Hepatic stellate cell (primary cell): ENCODE measurements at places on chromosomes 7 and 10.

DNA sequence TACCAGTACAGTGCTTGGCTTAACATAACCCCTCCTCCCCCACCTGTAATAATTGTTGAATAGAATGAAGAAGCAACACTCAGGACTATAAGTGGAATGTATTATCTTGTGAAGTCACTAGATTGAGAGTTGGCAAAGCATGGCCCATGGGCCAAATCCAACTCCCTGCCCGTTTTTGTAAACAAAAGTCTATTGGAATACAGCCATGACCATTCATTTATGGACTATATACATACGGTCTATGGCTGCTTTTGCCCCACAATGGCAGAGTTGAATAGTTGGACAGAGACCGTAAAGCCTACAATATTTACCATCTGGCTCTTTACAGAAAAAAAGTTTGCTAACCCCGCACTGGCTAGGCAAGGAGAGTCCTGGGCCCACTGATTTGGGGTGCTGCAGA, 48.1 kb upstream of the CYCS start:
- no peak for DNase-seq

DNA sequence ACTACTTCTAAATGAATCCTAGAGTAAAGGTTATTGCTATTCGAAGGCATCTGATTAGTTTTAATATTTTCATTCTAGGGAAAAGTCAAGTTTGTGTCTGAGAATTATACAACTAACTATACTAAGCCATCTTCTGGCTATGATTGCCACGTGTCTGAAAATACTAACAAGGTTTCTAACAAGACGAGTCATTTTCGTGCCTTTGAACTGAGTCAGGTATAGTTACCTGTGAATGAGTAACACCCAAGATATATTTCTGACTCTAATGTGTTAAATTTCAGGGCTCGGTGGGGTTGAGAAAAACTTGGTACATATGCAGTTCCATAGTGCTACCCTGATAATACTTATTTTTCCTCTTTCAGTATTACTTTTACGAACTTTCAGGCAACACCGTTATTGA, 35.5 kb downstream of the TASOR2 start:
- DNase-seq = no peak

DNA sequence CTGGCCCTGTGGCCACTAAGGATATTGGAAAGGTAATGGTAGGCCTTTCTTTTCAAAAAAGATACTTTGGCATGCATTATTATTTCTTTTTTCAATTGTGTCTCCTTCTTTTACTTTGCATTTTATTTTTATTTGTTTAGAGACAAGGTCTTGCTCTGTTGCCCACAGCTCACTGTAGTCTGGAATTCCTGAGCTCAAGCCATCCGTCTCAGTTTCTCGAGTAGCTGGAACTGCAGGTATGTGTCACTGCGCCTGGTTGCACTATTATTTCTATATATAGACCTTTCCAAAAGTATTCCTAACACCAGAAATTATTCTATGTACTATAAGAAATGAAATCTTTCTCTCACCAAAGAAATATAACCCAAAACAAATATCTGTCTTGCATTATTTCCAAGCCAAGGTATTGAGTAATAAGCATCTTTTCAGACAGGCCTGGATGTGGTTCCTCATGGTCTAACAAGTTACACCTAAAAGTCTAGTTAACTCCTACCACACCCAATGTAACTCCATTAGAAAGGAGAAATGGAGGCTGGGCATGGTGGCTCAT, 500.8 kb upstream of the ANKRD30A start:
- no peak for DNase-seq

- no peak for DNase-seq
Measured at GRCh38 chr7:133039614-133040013, 42.3 kb downstream of the CHCHD3 start.

DNA sequence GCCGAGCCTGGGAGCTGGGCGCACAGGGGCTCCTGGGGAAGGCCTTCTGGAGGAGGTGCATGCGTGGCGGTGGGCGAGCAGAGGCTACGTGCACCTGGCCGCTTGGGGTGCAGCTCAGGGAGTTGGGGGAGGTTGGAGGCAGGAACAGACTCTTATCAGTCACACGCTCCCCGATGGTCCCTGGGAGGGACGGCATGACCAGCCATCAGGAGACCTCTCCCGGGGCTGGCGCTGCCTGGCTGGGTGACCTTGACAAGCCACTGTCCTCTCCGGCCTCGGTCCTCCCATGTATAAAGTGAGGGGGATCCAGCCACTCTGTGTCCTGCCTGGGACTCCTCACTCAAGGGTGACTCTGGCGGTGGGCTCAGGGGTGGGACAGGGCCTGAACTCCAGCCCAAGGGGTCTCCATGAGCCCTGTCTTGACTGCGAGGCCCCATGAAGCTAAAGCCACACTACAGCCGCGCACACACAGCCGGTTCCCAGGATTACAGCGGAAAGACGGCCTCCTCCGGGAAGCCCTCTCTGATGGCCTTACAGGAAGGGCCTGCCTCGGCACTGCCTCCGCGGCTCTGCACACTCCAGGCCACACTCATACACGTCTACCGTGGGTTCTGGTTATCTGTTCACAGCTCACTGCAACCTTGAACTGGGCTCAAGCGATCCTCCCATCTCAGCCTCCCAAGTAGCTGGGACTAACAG, 2.3 kb downstream of the TMEM184A start:
- DNase-seq = no peak

DNA sequence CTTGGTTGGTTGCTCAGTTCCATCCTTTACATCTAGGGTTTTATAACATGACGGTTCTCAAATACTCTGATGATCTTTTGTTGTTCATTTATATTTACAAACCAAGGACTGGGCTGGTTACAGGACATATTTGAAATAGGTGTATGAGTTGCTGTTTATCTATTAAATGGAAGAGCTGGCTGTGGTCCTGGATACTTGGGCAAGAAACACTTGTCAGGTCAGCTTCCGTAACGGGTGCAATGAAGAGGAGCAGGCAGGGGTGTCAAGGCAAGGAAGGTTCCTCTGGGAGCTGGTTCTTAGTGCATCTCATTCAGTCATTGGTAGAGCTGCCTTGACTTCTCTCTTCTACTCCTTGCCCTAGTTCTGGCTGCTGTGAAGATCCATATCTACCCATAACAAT, 4.8 kb upstream of the TMEM26 start:
- DNase-seq = no peak

DNA sequence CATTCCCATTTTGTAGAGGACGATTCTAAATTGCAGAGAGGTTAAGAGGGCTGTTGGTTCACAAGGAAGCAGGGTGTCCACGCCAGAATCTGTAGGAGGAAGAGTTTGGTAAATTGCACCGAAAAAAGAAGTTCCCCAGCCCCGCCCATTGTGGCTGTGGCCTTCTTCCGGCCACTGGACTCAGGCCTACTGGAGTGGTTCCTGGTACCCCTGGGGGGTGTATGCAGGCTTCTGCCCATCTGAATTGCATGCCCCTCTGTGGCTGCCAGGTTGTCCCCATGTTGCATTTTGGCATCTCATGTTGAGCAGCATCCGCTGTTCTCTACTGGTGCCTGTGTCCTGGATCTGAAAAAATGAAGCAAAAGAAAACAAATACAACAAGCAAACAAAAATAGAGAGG, 234.2 kb downstream of the WDR11 start:
- no peak for DNase-seq

DNA sequence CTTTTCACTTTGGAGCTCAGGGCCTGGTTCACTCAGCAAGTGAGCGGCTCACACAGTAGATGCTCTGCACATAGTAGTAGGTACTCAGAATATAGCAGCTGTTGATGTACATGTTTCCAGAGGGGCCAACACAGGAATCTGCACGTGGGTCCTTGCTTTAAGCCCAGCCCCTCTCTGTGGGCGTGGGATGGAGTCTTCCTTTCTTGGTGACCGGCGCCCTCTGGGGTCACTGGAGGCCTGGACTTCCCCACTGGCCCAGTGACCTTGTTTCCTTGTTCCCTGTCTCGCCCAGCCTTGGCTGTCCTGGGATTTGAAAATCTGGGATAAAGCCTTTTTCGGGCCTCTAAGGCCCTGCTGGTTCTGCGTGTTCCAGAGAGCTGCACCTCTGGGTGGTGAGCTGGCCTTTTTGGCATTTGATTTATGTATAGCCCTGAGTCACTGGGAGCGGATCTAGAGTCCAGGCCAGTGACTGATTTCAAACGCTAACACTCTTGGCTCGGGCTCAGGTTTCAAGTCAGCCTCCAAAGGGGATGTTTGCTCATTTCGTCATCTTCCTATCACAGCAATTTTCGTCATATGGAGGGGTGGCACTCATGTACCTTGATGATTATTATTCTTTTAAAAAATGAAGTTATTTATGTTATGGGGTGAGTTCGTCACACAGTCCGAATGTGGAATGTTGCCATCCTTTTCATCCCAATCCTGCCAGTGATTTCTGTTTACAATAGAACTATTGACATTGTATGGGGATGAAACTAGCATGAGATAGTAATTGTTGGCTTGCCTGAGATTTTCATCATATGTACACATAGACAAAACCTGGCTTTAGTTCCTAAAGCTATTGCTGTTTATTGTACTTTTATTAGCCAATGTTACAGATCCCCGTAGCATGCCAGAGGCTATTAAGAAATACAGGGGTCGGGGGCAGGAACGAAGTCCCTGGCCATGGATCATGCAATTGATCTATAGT, 65.5 kb downstream of the CUX1 start:
- peak; percentile 93 for DNase-seq

GRCh38 chr10:16401416-16401815, 35.4 kb upstream of the PTER start:
- DNase-seq = no peak

GRCh38 chr7:88001744-88002530, 67.9 kb downstream of the ADAM22 start:
- DNase-seq = no peak

DNA sequence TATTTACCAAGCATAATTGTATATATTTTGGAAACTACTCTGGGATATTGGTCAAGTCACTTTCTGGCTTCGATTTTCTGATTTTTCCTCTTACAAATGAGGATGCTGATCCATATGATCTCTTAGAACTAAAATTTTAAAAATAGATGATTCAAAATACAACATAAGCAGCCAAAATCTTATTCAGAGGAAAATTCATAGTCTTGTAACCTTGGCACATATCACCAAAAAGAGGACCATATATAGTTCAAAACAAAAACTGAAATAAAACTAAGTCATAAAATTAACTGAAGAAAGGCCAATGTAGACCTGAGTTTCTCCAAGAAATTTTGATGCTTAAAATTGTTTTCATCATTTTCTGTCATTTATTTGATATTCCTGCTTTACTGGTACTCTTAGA, 768.3 kb downstream of the SORCS3 start:
- DNase-seq = no peak
